Inflammatory macrophage (primary cell): ENCODE measurements at places on chromosomes 3 and 15.
A peak's percentile ranks its signal among the peaks of the same experiment; 100 is the strongest.

DNA sequence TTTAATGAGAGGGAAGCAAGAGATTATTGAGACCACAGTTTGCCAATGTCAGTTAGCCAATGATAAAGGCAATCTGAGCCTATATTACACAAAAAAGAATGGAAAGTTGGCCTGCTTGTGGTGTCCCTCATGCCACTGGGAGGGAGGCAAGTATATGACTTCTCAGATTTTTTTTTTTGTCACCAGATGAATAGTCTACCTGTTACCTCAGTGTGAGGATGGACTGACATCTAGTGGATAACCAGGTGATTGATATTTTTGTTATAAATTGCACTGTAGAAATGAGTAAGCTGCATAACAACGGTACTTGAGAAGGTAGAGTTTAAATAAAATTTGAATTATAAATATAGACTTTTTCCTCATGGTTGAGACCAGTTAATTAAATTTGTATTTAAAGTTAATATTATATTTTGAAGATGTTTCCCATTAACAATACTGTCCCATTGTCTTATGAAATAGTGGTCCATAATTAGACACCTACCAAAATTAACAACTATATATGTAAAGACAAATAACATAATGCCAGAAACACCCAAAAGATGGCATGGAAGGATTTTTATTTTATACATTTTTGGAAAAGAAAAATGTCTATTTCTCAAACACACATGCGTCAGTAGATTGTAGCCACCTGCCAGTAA is 237.8 kb upstream of the GADL1 start:
- DNase-seq, result peak; percentile 29

GRCh38 chr3:52432225-52432624 is 12.7 kb downstream of the SEMA3G start:
- DNase-seq, result no peak

DNA sequence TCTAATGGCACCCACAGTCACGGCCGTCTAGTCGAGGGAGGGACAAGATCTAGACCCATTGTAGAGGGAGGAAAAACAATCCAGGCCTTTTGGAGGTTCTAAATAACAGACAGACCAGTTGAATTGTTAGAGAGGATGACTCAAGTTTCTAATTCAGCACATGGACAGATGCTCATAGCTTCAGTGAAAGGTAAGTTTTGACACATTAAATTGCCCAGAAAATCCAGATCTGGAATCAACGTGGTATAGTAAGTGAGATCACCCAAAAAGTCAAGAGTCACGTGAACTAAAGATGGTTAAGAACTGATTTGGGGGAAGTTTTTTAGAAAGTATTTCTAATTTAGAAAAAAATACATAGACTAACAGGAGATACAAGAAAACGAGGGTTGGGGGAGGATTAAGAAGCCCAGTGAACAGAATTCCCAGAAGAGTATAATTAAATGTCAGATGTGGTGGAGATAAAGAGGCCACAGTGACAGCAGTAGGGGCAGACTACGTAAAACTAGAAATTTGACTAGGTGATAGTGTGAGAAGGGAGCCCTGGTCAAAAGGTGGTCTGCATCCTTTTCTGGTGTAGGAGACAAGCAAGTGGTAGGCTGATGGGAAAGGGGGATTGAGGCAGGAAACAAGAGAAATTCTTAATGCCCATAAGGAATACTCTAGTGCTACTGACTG is 47.1 kb downstream of the CAPN7 start:
- no peak for DNase-seq

DNA sequence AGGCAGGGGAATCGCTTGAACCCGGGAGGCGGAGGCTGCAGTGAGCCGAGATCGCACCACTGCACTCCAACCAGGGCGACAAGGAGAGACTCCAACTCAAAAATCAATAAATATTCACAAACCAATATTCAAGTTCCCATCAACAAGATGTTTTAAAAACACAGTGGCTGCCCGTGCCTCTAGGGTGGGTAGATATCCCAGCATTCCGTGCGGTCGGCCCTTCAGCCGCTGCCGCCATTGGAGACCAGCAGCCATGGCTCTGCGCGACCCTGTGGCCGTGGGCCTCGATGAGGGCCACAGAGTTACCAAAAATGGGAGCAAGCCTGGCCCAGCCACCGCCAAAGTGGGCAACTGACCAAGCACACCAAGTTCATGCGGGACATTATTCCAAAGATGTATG is 6.7 kb downstream of the ULK4 start:
- DNase-seq, result no peak

GRCh38 chr3:129116482-129116946 is 5.1 kb downstream of the RAB43 start:
- peak; percentile 54 for DNase-seq

DNA sequence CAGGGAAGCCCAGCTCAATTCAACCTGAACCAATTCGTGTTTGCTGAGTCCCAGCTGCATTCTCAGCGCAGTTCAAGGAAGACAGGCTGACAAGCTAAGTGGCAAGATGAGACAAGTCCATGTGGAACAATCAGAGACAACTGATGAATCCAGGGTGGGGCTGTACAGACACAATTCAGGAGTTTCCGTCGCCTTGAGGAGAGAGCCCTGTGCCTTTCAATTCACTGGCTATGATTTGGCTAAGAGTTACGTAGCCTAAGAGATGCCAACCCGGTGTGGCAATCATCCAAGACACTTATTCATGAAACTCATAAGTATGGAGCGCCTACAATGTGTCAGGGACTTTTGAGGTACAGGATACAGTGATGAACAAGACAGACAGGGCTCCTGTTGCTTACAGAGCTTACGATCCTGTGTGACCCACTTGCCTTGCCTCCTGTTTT is 15.5 kb upstream of the ZBED2 start:
- DNase-seq, result no peak

GRCh38 chr3:73787620-73788019 is 162.9 kb upstream of the PDZRN3 start:
- no peak for DNase-seq

GRCh38 chr15:40355976-40356585 is 1.9 kb upstream of the DISP2 start:
- no peak for DNase-seq

DNA sequence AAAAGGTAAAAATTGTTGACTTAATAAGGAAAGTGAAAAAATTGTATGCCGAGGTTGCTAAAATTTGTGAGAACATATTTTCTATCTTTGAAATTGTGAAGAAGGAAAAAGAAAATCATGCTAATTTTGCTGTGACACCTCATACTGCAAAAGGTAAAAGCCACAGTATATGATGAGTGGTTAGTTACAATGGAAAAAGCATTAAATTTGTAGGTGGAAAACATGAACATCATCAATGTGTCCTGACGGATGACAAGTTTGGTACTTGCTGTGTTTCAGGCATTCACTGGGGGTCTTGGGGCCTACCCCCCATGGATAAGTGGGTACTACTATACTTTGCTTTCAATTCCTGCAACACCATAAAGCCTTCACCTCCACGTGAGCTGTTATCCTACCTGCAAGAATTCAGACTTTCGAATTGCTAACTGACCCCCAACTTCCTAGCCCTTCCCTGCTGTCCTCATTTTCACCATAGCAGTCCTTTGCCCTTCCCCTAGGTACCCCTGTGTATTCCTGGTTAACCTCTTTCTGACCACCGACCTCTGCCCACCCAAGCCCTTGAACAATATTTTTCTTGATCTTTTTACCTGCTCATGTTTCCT is 62.4 kb downstream of the RAB7A start:
- DNase-seq, result no peak

GRCh38 chr3:63051920-63052319 is 176.7 kb upstream of the CADPS start:
- no peak for DNase-seq

DNA sequence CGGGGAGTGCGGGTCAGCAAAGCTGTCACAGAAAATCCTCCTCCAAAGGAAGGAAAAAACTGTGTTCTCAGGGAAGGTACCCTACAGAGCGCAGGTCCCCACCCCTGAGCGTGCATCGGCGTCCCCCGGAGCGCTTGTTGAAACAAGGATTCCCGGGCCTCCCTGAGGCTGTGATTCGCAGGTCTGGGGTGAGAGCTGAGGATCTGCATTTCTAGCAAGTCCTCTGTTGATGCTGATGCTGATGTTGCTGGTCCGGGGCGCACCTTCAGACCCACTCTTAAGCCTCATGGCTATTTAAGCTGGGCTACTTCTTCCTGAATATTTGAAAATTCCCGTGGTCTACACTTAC is 226.2 kb upstream of the IGF1R start:
- DNase-seq, result no peak

GRCh38 chr15:90826886-90827435 is 41.4 kb upstream of the FURIN start:
- no peak for DNase-seq

GRCh38 chr3:72338082-72338941 is 509.9 kb downstream of the SHQ1 start:
- no peak for DNase-seq

GRCh38 chr15:37425541-37425940 is 325.2 kb upstream of the MEIS2 start:
- no peak for DNase-seq

GRCh38 chr3:170565495-170565894 is 20.4 kb downstream of the SLC7A14 start:
- DNase-seq, result no peak

DNA sequence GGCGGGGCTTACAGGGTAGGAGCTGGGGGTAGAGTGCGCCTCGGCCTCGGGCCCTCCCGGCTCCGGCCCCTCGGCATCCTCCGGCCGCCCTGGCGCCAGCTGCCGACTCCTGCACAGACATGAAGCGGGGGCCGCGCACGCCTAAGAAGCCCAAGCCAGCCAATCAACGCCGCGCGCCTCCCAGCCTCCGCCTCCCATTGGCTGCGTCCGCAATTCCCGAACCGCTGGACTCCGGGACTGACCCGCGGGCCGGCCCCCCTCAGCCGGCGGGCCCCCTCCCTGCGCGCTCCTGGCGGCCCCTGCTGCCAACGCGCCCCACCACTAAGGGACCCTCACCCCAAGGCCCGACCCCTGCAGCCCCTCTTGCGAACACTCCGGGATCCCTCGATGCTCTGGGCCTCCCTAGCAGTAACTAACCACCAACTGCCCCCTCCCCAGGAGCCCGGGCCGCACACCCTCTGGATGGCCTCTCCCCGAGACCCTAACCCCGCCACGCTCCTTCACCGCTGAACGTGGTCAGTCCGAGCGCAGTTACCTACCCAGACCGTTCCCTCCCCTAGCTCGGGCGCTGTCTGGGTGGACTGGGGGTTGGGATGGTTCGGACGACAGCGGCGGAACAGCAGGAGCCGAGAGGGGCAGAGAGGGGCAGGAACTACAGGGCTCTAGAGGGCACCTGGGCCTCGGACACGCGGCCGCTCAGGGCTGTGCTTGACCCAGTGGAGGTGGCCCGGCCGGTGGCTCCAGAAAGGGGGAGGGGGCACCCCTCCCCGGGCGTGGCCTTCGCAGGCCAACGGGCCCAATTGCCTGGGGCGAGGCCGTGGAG is 5.0 kb downstream of the GATA2 start:
- peak; percentile 14 for DNase-seq

- no peak for DNase-seq
Observed at GRCh38 chr15:81197688-81198281, 1.1 kb downstream of the IL16 start.

DNA sequence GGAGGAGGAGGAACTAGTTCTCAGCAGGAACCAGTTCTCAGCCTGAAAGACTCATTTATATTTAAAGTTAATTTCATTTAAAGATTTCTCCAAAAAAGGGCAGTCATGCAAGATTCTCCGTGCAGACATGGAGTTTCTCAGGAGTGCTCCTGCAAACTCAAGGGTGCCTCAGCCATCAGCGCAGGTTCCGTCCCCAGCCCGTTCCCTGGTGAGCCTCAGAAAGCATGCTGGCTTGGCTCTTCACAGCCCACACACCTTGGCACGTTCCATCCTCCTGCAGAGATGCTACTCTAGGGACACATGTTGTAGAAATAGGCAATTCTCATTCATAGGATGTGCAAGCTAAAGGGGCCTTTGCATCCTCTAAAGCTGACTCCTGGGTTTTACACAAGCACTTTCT is 123.0 kb downstream of the LIPC start:
- no peak for DNase-seq

DNA sequence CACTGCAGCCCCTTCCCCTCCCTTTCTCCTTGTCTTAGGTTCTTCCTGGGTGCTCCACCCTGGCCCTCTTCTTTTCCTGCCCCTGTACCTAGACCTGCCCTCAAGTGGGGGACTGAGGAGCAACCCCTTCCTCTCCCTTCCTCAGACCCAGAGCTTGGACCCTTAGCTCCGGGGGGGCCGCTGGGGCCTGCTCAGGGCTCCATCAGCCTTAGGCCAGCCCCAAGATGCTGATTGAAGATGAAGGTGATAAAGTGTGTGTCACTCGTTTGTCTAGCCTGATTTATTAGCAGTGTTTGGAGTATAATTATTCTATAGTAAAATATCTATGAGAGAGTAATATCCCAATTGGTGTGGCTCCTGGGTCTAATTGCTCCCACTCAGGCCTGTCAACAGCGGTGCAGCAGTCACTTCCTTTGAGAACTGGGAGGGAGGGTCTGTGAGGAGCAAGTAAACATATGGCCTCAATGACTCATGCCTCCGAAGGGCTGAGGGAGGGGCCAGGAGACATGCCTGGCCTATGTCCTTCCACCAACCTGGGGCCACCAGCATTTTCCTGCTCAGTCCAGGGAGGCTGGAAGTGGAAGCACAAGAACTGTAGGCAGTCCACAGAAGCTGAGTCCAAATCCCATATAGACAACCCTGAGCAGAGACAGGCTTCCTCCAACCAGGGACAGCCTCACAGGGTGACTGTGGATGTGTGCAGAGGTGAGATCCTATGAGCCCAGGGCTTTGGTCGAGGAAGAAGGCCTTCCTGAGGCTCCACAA is 123.2 kb downstream of the DNAJB8 start:
- no peak for DNase-seq

GRCh38 chr15:62606376-62607113 is 436.0 kb upstream of the TPM1 start:
- DNase-seq, result no peak

DNA sequence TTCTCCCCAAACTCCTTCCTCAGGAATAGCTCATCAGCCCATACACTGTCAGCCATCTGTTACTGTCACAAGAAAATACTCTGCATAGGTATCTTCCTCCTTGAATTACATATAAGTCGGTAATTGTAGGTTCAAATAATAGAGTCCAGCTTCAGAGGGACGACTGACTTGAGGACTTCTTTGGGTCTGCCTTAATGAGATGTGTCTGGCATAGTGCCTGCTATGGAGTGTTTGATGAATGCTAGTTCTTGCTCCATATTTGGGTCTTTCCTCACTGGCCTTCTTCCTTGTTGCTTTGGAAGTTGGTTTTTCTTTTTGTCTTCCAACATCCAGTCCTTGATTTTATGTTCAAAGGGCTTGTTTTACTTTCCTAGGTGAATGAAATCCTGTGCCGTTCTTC is 66.4 kb upstream of the ACKR4 start:
- no peak for DNase-seq
